ENCODE measurements at places on chromosomes 16 and 17.
A peak's percentile ranks its signal among the peaks of the same experiment; 100 is the strongest.

DNA sequence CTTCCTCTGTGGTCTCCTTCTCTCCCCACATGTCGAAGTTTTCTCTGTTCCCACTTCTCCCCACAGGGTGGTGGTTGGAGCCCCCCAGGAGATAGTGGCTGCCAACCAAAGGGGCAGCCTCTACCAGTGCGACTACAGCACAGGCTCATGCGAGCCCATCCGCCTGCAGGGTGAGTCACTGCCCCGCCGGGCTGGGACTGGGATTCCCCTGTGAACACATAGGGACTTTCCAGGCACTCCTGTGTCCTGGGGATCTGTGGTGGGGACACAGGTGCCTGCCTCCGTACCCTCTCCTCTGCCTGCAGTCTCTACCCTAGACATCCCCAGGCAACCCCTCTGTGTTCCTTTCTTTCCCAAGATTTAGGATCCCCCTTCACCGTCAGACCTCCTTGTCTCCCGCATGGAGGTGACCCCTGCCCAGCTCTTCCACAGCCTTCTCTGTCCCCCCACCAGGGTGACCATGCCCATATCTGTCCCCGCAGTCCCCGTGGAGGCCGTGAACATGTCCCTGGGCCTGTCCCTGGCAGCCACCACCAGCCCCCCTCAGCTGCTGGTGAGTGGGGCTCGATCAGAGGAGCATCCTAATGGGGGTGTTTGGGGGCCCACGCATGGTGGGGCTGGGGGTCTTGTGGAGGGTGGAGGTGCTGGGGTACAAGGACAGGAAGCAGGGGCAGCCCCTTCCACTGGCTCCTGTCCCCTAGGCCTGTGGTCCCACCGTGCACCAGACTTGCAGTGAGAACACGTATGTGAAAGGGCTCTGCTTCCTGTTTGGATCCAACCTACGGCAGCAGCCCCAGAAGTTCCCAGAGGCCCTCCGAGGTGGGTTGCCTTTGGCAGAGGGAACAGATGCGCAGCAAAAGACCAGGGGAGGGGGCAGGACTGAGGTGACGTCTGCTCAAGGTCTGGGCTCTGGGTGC is 5.8 kb downstream of the ITGAM start:
- DNase-seq: no peak

GRCh38 chr17:14298947-14299279 is 2.0 kb upstream of the HS3ST3B1 start:
- no peak for DNase-seq

DNA sequence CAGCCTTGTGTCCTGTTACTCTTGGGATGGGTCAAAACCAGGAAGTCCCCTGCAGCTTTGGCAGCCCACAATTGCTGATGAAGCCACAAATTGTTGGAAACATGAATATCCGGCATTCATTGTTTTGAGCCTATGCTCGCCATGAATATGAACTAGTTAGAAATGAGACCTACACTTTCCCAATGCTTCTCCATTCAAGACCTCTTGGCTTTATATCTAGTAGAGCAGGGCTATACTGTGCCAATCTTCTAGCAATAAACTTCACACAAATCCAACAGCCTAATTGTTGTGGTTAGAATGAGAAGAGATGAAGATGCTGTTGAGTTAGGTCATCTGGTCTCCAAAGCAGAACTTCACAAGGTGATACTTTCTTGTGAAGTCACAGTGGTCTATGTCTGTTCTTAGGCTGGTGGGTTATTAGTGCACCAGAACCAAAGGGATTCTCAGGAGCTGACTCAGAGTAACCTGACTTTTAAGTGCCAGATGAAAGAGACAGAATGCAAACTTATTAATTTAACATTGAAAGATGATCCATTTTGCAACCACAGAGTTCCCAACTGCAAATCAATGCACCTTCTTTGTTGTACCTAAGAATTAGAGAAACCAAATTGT is 13.7 kb upstream of the KRT23 start:
- DNase-seq: no peak

DNA sequence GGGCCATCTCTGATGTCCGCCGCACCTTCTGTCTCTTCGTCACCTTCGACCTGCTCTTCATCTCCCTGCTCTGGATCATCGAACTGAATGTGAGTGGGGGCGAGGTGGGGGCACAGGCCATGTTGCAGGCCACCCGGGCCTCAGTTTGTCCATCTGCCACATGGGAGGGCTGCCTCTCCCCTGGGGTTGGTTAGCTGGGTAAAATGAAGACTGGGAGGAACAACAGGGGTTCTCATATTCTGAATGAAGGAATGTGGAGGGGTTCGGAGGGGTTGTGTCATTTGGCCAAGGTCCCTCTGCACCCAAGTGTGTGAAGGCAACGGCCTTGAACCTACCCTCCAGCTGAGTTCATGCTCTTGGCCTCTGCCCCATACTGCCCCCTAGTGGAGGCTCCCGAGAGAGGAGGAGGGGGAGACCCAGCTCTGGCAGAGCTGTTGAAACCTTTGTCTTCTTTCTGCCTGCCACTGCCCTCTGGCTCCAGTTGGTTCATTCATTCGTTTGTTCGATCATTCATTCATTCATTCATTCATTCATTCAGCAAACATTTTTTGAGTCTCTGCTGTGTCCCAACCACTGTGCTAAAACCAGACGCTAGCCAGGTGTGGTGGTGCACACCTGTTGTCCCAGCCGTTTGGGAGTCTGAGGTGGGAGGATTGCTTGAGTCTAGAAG is 11.4 kb upstream of the TCAP start:
- peak; percentile 50 for DNase-seq

- DNase-seq: peak; percentile 59
Observed at GRCh38 chr17:44074231-44074910, 3.8 kb downstream of the G6PC3 start.

DNA sequence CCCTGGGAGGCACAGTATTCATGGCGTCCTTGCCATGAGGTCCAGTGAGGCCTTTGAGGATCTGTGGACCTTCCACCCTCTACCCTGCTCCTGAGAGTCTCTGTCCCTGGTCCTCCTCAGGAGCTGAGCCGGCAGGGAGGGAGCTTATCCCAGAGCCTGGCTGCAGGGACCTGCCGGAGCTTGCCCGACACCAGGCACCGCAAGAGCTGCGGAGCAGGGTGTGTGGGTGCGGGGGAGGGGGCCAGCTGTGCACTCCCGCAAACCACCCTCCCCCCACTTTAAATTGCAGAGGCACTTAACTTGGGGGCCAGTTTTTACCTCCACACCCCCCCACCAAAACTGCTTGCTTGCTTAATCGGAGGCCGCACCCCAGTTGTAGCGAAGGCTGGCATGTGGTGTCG is 609 bp upstream of the ZNF750 start:
- DNase-seq: no peak

DNA sequence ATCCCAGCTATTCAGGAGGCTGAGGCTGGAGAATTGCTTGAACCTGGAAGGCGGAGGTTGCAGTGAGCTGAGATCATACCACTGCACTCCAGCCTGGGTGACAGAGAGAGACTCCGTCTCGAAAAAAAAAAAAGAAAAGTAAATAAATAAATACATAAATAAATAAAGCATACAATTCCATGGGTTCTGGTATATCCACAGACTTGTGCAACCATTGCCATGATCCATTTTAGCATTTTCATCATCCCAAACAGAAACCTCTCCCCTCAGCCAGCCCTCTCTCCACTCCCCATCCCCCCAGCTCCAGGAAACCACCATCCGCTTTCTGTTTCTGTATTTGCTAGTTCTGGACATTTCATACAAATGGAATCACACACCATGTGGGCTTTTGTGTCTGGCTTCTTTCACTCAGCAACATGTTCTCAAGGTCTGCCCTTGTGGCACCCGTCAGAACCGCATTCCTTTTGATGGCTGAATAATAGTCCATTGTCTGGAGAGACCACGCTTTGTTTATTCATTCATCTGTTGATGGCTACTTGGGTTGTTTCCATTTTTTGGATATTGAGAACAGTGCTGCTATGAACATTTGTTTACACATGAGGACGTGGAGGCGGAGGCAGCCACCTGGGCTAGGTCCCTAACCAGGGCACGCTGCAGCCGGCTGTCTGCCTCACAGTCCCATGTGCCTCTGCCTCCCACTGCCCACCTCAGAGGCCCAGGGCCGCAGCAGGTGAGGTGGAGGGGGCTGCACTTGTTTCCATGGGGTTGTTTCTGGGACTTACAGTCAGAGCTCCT is 76.2 kb downstream of the NT5M start:
- no peak for DNase-seq

DNA sequence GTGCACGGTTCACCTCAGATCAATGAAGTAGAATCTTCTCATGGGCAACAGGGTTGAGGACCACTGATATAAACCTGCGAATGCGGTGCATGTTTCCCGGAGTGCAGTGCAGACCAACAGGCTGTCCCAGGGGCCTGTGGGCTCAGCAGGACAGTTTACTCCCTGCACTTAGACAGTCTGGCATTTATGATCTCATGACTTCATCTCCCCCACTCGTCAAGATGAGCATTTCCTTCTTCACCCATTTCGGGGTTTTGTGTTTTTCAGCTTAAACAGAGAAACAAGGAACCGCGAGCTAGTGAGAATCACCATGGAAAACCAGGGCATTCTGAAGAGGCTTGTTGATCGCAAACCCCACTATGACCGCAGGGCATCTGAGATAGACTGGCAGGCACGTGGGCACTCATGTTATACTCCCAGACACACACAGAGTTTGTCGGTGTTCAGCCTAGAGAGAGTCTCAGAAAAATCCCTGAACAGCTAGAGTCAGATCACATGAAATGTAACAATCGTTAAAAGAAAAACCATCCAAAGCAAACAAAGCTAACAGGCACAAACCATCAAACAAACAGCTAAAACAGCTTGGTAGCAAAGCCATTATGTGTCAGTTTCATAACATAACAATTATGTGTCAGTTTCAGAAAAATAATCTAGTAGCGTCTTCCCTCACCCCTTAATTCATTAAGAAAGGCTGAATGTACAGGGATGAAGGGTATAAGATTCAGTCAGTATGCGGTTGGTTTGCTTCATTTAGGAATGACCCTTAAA is 2.9 kb downstream of the CFAP97D1 start:
- DNase-seq: no peak

DNA sequence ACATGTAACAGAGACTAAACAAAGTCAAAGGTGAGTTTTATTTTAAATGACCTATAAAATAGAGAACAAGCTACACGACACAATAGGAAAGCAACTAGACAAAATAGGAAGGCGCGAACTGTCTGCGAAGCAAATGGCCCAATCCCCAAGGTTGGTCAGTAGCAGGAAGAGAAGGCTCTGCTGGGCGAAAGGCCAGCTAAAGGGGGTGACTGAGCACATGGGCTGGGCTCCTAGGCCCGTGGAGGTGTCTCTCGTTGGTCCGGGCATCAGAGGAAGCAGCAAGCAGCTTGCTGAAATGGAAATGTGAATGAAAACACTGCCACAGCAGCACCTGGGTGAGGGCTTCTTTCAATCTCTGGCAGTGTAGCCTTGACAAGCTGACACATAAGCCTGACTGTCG is 129.4 kb downstream of the ZNF778 start:
- DNase-seq: no peak

DNA sequence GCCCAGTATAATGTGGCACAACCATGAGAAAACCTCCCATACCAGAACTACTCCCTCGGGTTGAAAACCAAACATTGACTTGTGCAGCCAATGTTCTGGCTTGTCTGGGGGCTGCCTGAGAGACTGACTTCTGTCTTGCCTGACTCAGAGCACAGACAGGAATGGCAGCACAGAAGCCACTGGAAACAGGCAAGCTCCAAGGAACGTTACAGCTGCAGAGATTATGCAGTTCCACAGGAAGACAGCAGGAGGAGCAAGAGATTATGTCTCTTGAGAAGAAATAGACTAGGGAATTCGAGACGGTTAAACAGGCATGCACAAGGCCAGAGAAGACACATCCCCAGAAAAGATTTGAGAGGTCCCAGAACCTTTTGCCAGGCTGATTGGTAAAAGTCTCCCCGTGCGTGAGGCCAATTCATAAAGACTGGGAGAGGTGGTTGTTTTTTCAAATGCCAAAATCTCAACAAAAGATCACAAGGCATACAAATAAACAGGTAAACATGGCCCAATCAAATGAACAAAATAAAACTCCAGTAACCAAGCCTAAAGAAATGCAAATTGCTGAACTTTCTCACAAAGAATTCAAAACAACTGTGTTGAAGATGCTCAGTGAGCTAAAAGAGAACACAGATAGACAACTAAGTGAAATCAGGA is 90.6 kb upstream of the CDH5 start:
- DNase-seq: peak; percentile 73

DNA sequence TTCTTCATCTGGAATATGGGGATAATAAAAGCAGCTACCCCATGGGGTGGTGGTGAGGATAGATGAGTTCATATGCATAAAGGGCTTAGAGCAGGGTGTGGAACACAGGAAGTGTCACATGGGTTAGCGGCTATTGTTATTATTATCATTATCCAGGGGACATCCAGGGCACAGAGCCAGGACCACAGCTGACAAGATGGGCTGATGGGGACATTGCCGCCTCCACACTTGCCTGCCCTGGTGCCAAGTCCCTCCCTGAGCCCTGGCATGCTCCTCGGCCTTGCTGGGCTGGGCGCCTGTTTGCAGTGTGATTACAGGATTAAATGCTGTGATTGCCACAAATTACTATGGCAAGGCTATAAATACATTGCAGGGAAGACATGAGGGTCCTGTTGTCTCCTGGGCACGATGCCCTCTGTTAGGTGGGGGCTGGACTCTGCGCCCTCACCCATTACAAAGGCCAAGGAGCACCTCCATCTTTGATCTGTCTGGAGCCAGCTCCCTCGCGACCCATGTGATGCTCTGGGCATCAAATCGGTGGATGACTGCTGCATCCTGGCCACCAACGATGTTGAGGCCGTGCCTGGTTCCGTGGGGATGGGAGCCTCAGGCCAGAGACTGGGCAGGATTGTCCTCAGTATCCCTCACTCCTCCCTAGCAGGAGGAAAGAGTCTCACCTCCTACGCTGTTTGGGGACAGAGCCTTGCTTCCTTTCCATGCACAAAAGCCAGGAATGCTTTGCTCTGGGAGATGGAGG is 43.2 kb downstream of the PIMREG start:
- DNase-seq: no peak

DNA sequence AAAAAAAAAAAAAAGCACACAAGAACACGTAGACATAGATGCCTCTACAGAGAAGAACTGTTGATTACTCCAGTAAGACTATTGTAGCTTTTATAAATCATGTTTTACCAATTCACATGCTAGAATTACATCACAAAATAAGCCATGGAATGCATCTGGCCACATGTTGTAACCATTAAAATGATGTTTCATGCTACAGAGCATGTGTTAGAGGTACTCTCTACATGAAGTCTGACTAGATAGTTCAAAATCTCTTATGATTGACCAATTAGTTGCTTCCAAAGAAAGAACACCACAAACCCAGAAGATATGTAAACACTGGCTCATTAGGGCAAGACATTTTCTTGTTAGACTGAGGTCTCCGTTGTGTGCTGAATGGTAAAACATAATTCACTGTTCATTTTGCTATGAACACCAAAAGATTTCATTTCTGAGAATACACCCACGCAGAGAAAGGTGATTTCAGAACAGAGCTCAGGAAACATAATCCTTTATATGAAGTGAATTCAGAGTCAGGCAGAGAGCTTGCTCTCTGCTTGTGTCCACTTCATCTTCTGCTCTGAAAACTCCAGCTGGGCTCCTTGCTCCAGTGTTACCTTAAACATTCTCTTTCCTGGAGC is 411.4 kb upstream of the SOX9 start:
- no peak for DNase-seq
